ENCODE measurements at places on chromosomes 5 and 9.

DNA sequence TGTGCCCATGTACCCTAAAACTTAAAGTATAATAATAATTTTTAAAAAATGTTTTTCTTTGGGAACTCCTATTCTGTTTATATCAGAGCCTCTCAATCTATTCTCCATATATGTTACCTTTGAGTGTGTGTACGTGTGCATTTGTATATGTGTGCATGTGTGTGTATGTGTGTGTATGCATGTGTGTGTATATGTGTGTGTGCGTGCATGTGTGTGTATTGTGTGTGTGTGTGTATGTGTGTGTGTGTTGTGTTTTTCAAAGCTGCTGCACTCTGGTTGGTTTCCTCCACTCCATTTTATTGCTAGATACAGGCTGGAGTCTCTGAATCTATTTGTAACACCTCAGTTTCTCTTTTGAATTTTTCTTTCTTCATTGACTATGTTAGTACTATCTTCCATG, 20.0 kb downstream of the SURF6 start:
- DNase-seq: no peak

GRCh38 chr5:142680605-142681259, 5.2 kb downstream of the FGF1 start:
- no peak for DNase-seq

DNA sequence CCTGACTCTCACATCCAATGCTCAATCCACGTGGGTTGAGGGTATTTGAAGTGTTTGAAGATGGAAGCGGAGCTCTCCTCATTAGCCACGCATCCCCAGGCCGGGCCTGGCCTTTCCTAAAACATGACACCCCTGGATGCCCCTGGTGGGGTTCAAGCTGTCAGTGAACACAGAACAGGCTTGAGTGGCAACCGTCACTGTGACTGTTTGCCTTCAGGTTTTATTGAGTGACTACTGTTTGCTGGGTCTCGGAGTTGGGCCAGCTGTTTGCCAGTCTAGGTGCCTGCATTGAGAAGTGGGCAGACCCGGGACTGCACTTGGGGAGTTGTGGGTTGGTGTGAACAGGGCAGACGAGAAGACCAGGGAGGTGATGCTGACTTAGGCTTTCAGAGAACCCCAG, 7.8 kb upstream of the OLFM1 start:
- no peak for DNase-seq

- no peak for DNase-seq
Measured at GRCh38 chr5:133883916-133884315, 84.5 kb downstream of the C5orf15 start.

DNA sequence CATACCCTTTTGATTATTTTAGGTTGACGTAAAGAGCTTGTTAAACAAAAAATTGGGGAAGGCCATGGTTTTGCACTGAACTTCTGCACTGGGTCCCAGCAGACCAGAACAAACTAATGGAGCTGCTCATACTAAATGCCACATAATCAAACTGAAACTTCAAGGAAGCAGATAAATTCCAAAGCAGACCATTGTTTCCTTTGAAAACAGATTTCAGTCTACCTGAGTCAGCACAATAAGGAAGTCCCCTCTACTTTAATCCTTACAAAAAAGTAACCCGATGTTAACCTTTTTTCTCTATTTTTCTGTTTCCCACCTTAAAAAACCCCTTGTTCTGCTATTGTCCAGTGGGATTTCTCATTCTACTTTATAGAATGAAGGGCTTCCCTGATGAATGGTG, 39.2 kb downstream of the WDR36 start:
- no peak for DNase-seq

- DNase-seq: no peak
Measured at GRCh38 chr5:126878634-126879033, 101.7 kb downstream of the LMNB1 start.

DNA sequence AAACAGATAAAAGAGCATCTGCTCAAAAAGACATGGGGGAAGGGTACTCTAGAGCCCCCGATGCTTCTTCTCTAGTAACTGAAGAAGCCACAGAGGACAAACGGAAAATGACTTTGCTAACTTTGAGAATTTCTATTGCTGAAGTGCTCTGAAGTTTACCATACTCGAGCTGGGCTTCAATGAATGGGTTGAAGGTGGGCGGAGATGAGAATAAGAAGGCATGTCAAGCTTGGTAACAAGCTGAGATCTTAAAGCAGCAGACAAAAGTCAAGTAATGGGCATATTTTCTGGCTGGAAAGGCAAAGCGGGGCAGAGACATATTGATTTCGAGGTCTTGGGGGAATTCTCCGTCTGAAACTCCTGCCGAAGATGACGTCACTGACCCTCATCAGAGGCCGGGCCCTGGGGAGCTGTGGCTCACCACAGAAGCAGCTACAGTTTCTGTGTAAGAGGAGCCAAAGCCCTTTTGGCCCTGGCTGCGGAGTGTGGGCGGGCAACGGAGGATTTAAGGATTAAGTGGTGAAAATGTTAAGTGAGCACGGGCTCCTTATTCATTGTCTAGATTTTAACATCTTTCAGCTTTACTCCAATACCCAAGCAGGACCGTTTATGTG, 115.8 kb upstream of the SLIT3 start:
- DNase-seq: no peak

DNA sequence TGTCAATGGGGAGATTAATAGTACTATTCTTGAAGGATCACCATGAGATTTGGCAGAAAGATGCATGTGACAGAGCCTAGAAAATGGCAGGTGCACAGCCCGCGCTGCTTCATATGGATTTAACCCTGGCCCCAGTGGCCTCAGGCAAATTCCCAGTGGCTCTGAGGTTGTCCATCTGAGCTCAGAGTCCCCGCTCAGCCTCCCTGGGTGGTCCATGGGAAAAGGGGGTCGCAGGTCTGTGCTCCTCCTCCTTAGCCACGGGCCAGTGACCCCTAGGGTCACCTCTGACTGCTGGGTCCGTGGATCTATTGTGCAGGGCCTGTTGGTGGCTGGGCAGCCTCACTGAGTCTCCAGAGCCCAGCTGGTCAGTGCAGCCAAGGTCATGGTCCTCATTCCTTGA, 93.3 kb upstream of the BOD1 start:
- no peak for DNase-seq

DNA sequence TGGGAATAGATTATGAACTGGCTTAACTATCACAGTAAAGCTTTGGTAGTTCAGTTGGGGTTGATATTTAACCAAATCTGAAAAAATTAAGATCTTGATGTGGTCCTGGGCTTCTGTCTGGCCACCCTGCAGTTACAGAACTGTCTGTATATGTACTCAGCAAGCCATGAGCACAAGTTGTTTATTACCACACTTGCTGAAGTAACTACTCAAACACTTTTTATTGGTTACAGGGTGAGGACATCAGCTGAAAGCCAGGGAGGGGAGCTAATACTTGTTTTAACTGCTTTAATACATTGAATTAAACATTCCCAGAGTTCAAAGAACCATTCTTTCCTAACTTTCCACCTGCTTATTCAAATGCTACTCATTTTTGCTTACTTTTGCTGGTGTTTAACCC, 29.4 kb upstream of the KCNN2 start:
- DNase-seq: no peak

DNA sequence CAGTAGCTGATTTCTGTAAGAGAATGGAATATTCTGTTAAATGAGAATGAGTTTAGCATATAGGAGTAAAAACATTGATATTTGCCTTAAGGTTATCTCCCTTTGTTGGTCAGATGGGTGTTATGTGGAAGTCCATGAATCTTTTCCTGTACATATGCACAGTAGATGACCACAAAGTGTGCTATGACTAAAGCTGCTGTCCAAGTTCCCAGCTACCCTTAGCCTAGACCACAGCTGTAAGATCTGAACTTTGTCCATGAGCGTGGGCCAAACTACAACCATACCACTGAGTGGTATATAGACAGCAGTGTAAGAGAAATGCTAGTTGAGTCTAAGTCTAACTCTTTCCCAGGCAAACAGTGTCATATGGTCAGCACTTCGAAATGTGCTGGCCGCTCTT, 48.8 kb downstream of the CD180 start:
- DNase-seq: no peak

- no peak for DNase-seq
Measured at GRCh38 chr9:120778758-120779157, 14.5 kb downstream of the FBXW2 start.

DNA sequence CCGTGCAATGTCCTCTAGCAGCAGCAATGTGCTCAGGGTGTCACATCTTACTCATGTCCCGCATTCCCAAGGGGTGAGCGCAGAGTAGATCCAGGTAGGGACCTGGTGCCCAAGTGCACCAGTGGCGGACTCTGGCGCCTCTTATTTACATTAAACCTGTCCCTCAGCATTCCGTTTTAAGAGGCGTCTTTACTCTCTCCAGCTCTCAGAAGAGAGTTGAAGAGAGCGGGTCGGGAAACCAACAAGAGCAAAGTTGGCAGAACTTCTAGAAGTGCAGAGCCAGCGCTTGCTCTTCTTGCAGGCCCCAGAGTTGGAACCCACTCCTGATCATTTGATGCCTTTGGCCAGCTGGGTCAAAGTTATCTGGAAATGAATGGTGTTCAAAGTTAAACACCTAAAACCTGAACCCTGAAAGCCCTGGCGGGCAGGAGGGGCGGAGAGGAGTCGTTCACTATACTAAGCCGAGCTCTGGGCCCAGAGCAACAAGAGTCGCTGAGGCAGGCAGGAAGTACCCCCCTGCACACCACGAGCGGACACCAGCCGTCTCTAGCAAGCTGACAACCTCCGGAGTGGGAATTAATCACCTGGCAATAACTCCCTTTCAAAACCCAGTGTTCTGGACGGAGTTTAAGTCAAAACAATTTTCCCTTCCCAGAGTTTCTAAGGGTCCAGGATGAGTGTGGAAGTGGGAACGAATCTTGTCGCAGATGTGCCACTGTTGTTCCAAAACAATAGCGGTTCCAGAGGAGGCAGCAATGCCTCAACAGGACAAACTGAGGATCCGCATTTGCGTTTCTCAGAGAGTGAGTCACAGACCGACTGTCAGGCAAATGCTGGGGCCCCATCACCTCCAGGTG, 122.8 kb downstream of the TMEM161B start:
- no peak for DNase-seq

DNA sequence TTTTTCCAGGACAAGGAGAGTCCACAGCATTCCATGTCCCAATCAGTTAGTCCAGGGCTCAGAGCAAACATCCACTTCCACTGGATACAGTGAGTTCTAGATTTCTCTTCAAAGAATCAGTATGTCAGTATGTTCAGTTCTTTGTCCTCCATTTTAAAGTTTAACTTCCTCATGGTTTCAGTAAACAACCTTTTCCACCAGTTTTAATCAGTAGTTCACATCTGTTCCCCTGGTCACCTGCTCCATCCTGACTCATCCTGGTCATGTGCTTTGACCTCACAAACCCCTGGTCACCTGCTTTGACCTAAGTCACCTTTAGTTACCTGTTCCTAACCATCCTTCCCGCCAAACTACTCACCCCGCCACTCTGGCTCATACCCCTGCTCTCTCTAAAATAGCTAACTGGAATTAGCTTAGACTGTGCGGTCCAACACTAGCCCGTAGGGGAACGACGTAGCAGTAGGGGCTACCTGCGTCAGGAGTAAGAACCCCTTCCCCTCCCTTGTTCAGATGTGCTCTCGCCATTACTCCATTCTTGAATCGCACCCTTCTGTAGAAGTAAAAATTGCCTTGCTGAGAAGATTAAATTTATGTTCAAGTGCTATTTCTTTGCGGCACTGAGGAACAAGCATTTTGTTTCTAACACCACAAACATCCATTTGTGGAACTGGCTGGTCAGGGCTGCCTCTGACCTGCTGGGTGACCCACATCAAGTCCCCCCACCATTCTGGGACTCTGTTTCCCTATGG, 5.5 kb downstream of the ENG start:
- no peak for DNase-seq

- DNase-seq: no peak
Measured at GRCh38 chr9:131868766-131869165, 128.9 kb upstream of the RAPGEF1 start.

GRCh38 chr9:126695186-126695585, 81.5 kb downstream of the LMX1B start:
- DNase-seq: no peak

- no peak for DNase-seq
Measured at GRCh38 chr5:128259607-128260021, 176.0 kb downstream of the SLC12A2 start.

GRCh38 chr9:17068671-17069070, 66.2 kb upstream of the CNTLN start:
- no peak for DNase-seq

GRCh38 chr9:72480921-72481320, 40.5 kb upstream of the TMC1 start:
- no peak for DNase-seq

DNA sequence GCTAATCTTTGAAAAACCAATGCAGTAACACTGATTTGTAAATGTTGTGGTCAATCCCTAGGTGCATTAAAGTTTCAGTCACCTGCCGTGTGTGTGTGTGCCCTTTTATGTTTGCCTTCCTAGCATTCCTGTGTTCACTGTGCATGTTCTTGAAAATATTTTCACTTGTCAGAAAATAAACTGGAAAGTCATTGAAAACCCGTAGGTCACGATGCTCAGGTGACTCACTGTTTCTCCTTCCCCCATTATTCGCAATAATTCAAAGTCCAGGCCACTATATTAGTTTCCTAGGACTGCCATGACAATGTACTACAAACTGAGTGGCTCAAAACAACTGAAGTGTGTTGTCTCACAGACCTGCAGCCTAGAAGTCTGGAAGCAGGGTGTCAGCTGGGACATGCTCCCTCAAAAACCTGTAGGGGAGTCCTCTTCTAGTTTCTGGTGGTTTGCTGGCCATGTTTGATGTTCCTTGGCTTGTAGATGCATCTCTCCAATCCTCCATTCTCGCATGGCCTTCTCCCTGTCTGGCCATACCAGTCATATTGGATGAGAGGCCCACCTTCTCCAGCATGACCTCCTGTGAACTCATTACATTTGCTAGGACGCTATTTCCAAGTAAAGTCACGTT, 29.3 kb downstream of the MARVELD2 start:
- DNase-seq: no peak

DNA sequence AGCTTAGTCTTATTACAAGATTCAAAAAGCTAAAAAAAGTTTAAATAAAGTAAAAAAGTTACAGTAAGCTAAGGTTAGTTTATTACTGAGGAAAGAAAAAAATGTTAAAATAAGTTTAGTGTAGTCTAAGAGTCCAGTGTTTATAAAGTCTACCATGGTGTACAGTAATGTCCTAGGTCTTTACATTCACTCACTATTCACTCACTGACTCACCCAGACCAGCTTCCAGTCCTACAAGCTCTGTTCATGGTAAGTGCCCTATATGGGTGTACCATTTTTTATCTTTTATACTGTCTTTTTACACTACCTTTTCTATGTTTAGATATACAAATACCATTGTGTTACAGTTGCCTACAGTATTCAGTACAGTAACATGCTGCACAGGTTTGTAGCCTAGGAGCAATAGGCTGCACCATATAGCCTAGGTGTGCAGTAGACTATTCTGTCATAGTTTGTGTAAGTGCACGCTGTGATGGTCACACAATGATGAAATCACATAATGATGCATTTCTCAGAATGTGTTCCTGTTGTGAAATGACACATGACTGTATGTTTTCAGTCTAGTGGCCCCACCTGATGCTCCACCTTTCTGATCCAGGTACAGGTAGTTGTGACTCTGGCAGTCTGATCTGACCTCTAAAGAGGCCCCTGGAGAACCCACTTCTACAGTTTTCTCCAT, 45.7 kb downstream of the SNX18 start:
- DNase-seq: no peak
